ENCODE measurements at places on chromosomes 5 and 9.

DNA sequence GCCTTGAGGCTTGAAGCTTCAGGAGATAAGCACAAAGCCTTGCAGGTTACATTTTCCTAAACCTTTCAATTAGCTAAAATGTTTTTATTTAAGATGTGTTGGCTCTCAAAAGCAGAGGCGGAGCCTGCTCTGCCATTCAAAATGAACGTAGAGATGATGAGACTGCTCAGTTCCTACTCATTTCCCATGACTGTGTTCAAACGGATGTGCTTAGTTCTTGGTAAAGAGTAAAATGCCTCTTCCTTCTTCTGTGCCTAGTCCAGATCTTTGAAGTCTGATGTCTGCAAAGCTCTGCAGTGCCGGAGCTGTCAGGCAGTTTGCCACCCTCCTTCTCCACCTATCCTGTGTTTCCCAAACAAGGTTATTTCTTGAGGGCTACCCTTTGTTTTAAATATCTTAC, 46.3 kb upstream of the ADAMTSL1 start:
- no peak for DNase-seq

GRCh38 chr9:109683521-109683920, 96.5 kb upstream of the PALM2AKAP2 start:
- no peak for DNase-seq

GRCh38 chr5:170573660-170574059, 69.8 kb downstream of the KCNIP1 start:
- DNase-seq = no peak

- DNase-seq = no peak
These were observed 210.7 kb upstream of the DMRT1 start for GRCh38 chr9:630817-631216.
